ENCODE measurements at places on chromosomes 11 and 22.

GRCh38 chr11:110329445-110329844, 33.0 kb upstream of the RDX start:
- DNase-seq, result no peak

- no peak for DNase-seq
Measured at GRCh38 chr11:56905442-56905841, 83.3 kb upstream of the OR5AK2 start.

GRCh38 chr11:19727246-19727645, 14.6 kb downstream of the NAV2 start:
- DNase-seq, result no peak

- DNase-seq, result no peak
Measured at GRCh38 chr22:49735411-49735900, 92.2 kb downstream of the BRD1 start.

DNA sequence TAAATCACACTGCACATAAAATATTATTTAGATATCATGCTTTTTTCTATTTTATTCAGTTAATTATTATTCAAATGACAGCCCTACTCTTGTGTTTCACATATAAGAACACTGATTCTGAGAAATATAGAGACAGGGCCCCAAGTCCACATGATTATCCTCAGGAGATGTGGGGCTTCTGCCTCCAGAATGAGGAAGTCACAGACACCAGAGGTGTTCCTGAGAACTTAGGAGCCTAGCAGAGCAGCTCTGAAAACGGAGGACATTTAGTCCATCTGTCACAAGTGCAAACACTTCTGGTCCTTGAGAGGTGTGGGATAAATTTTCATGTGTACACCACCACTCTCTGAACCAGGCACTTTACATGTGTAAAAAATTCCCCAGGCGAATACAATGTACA, 26.2 kb downstream of the TRIM66 start:
- no peak for DNase-seq

DNA sequence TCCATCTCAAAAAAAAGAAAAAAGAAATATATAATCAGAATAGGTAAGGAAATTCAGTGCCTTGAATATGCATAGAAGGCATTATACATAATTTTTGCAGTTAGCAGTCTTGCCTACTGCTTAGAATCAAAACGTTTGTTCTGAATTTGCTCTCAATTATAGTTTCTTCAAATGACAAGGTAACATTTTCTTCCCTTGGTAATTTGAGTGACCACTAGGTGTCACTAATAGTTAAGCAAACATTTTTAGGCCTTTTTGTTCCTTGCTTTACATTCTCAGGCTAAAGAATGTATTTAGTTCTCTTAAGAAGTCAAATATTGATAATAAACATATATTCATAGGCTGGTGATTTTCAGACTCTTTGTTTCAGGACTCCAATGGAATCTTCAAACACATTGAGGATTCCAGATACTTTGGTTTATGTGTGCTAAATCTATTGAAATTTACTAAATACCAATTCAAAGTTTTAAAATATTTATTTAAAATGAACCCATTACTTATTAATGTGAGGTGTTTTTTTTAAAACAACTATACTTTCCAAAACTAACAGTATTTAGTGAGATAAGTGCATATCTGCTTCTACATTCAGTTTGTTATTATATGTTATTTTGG, 55.0 kb upstream of the DEPDC7 start:
- no peak for DNase-seq

DNA sequence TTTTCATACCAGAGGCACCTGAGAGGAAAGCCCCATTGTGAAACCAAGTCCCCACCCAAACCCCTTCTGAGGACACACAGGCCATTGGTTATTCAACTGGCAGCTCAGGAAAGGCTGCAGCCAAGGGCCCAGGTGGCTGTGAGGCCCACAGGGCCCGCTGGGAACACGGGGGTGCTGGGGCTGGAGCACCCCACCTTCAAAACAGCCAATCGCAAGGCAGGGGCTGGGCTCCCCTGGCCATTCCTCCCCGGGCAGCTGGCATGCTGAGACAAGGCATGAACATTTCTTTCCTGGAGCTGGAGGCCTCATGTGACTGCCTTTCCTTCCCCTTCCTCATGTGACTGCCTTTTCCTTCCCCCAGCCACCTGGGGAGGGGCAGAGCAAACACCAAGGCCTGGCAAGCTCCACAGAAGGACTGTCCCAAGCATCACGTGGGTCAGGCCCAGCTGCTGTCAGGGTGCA, 76.9 kb downstream of the PIWIL3 start:
- DNase-seq, result peak; percentile 86

DNA sequence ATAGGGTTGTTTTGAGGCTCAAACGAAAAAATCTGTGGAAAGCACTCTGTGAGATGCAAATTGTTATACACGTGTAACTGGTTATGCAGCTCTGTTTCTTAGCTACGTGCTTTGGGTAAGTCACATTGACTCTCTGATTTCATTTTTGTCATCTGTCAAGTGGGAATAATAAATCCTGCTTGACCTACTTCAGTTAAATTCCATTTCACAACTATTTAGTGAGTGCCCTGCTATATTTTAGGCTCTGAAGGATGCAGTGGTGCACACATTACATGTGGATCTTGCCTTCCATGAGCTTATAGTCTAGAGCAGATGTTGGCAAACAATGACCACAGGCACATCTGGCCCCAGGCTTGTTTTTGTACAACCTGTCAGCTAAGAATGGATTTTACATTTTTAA, 133.6 kb upstream of the PLET1 start:
- DNase-seq, result no peak

GRCh38 chr11:64419818-64420485, 61.0 kb downstream of the RPS6KA4 start:
- DNase-seq, result no peak

- no peak for DNase-seq
Measured at GRCh38 chr22:20011123-20011992, 5.3 kb downstream of the ARVCF start.

DNA sequence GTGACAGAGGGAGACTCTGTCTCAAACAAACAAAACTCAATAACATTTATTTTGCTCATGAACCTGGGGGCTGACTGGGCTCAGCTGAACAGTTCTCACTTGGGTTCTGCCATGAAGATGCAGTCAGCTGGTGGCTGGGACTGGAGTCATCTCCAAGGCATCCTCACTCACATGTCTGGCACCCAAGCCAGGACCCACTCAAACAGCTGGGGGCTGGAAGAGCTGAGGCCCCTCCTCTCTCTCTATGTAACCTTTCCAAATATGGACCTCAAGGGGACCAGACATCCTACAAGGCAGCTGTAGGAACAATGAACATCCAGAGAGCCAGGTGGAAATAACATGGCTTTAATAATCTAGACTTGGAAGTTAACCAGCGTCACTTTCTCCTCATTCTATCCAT, 16.8 kb downstream of the HSPA8 start:
- DNase-seq, result no peak

DNA sequence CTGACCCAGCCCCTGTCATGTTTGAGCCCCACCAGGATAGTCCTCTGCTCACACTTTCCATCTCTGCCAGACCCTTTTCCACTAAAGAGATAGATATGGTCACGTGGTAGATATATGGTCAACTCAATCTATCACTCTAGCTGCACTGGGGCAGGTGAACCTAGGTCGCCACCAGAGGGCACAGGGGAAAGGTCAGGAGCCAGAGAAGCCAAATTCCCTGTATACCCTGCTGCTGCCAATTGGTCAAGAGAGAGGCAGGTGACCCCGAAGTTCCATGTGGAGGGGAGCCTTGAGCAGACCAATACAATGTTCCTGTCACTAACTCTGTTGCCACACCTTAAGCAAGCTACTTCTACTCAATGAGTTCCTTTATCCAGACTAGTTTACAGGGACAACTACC, 101.1 kb upstream of the GALNT18 start:
- DNase-seq, result no peak

DNA sequence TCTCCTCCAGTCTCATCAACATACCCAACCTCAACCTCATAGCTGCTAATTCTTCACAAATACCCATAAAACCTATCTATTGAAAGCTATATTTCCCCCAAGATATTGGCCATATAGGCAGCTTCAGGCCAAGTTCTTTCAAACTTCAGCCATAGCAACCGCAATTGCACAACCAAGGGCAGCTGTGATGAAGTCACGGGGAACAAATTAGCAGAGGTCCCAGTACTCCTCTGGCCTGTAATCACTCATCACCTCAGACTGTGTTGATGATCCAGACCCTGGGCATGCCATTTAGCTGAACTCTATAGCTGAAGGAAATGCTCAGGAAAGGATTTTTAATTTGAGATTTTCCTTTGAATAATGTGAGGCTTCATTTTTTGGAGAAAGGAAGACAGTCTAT, 84.1 kb downstream of the SLC1A2 start:
- DNase-seq, result no peak

DNA sequence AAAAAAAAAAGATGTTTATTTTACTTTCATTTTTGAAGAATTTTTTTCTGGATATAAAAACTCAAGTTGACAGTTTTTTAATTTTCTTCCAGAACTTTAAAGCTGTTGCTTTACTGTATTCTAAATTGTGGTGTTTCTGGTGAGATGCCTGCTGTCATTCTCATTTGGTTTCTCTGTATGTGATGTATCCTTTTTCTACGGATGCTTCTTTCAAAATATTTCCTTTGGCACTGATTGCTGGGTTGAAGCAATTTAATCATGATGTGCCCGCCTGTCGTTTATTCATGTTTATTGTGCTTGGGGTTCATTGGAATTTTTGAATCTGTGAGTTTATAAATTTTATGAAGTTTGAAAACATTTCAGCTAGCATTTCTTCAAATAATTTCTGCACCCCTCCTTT, 29.4 kb upstream of the CTSD start:
- no peak for DNase-seq

DNA sequence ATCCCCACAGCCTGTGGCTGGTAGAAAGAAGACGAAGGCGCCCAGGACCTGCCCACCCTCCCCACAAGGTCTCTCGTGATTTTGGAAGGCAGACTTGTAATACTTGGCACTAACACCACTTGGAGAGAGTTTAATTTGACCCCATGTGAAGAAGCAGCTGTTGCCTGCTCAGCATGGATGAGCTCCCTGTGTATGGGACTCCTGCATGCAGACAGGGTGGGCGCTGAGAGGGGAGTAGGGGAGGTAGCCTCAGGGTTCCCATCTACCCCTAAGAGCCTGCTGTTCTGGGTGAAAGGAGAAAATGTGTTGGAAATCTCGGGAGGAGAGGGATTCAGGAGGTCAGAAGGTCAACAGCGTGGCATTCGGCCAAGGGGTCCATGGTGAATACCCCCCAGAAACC, 625.9 kb downstream of the TBC1D22A start:
- DNase-seq, result no peak

DNA sequence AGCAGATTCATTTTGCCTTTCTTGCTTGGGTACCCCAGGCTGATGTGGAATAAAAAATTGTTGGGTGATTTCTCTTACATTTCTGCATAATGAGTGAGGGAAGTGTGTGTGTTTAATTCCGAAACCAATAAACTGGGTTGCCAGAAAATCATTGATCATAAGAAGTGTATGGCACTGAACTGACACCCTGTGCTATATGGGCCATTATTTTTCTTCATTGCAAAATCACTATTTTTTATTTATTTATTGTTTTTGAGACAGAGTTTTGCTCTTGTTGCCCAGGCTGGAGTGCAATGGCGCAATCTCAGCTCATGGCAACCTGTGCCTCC, 14.6 kb upstream of the HIKESHI start:
- no peak for DNase-seq

DNA sequence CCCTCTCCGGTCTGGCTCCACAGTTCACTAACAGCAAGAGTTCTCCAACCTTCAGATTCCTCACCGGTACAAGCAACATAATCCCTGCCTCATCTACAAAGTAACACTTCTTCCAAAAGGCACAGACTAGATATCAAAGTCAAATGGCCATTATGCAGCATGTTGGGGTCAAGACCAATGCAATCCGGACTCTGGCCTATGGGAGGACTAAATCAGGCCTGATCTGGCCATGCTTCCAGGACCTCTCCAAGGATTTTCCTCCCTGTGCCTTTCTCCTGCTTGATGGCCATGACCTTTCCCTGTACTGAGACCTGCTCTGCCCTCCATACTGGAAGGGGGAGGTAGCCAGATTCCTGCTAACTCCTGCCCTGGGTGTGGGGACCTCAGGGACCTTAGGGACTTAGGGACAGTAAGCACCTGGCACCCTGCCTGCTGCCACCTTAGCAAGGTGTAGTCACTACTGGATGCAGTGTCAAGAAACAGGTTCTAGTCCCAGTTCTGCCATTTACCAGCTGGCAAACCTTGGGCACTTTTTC, 6.7 kb downstream of the TBC1D10A start:
- DNase-seq, result no peak

DNA sequence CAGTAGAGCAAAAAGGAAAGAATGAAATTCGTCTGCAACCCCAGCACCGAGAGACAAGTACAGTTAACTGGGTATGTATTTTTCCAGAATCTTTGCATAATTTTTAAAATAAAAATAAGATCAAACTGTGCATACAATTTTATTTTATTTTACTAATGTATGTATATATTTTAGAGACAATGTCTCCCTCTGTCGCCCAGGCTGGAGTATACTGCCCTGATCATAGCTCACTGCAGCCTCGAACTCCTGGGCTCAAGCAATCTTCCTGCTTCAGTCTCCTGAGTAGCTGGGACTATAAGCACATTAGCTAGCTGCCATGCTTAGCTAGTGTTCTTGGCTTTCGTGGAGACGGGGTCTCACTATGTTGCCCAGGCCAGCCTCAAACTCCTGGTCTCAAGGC, 18.8 kb upstream of the DRD2 start:
- no peak for DNase-seq

DNA sequence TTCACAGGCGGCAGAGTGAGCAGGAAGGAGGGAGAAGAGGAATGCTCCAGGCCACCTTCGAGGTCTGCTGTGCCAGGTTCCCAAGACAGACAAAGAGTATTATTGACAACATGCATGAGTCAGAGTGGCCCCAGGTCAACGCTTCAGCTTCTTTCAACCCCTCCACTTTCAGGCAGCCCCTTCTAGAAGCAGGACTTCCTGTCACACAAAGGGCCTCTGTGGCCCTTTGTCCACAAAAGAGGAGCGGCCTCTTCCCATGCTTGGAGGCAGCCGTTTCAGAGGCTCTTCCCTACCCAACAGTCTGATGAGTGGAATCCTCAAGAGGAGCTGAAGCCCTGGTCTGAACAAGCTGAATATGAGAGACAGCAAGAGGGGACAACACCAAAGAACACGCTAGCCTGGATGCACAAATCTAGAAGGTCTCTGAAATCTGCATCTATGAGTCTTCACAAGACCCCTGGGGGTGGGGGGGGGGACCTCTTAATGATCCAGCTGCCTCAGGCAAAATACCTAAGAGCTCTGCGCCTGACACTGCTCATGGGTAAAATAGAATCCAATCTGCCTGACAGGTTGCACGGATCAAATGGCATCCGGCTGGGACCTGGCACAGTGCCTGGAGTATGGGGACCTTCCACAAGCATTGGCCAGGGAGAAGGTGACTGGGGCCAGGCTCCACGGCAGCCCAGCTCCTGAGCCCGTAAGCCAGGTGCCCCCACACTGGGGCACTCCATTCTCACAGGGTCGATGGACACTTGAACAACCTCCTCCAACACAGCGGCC, 67.5 kb downstream of the PACSIN2 start:
- no peak for DNase-seq

DNA sequence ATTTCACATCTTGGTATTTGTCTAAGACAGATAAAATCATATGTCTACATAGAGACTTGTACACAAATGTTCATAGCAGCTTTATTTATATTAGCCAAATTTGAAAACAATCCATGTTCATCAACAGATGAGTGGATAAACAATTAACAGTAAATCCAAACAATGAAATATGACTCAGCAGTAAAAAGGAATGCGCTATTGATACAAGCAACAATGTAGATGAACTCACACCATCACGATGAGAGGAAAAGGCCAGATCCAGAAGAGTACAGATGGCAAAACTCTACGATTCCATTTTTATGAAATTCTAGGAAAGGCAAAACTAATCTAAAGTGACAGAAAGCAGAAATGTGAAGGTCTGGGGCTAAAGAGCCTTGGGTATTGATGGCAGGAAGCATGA, 384.3 kb downstream of the NTM start:
- no peak for DNase-seq

GRCh38 chr11:47946682-47947559, 33.4 kb upstream of the PTPRJ start:
- peak; percentile 54 for DNase-seq
